ENCODE measurements at places on chromosomes 5 and 9.

GRCh38 chr5:139560752-139561654 is at the start of gene UBE2D2:
Gene UBE2D2 (plus strand): TSS chr5:139561339. CDS start chr5:139561792, 453 bp downstream.
- peak; percentile 99 for DNase-seq

DNA sequence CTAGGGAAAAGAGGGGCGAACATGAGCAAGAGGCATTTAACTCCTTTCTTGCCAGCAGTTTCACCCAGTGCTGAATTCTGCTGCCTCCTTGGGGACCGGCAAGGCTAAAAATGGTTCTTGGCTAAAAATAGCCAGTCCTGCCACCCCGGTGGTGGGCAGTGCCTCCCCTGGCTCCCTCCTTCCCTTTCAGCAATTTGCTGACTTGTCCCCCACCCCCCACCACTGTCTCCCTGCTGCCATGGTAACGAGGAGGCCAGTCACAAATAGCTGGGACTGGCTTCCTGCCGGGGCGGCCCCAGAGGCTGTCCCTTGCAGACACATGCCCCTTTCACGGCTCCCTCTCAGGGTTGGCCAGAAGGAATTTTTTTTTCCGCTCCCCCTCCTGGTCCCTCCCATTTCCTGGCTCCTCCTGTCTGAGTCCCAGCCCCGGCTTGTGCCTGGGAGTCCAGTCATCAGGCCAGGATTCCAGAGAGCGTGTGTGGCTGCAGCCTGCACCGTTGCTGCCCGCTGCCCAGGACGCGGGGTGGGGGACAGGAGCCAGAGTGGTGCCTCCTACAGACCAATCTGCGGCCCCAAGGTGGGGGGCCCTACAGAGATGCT is 130.3 kb downstream of the RGS3 start:
- peak; percentile 98 for DNase-seq

GRCh38 chr5:74660873-74661272 is 20.3 kb upstream of the ENC1 start:
- DNase-seq = no peak

DNA sequence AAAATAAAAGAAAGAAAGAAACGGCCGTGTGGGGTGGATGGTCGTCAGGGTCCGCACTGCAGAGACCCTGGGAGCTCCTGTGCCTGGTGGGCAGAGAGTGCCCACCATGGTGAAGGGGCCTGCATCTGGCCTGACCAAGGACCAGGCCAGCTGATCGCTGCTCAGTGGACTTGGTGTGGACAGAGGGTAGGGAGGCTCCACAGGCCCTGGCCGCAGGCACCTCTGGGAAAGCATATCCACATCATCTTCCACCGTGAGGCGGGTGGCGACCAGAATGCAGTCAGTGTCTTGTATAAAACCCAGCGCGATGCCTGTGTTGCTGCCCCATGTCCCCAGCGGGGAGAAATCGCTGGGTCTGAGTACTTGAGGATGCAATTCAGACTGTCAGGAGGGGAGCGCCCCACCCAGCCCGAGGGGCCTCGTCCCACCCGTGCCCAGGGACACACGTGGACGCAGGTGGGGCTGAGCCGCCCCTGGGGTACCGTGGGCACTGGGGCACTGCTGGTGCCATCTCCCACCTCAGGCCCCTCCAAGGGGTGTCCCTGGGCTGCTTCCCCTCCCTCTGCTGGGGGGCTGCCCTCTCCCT is 27.8 kb upstream of the SLC6A19 start:
- DNase-seq = no peak

DNA sequence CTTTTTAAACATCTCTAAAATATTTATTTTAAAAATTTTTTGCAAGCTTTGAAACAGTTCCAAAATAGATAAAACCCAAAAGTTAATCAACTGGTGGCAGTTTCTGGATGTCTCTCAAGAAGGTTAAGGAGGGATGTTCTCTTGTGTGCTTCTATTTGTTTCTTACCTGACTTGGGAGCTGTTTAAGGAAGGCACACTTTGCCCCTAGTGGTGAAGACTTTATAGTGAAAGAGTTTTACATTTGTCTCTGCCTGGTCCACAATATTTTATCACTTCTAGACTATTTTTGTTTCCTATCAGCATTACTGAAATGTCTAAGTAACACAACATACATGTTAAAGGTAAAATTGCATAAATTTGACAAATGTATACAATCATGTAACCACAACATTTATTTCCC is 552.8 kb downstream of the SEMA5A start:
- no peak for DNase-seq

- no peak for DNase-seq
These were observed 254.1 kb downstream of the PJA2 start for GRCh38 chr5:109155625-109156024.

DNA sequence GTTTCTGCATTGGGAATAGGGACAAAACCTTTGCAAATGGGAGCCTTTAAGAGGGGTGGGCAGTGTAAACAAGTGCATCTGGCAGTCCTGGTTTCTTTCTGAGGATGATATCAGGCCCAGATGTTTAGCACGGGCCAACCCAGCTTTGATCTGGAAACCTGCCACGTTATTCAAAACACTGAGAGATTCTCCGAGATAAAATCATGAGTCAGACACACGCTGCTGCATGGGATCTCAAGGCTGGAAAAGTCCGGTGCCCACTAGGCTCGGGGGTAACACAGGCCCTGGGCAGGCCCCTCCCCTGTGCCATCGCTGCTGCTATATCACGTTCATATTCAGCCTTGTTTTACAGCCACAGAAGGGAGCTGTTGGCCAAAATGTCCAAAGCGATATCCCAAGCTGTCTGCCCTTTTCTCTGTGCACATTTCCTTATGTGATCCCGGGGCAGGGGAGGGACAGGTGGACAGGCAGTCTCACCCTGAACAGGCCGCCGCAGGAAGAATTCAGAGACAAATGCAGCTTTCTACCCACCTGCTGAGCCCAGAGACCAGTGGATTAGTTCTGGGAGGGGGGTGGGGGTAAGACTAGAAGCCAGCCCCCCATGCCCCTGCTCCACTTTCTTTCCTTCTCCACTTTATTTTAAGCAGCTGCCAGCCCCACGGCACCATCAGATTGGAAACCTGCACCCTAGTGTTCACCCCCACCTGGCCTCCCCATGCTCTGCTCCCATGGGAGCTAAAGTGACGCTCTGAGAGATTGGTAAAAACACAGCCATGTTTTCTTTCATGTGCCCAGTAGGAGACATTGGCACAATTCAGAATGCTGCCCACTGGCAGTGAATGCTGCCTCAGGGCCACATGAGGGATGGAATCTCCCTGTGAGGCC is 63.1 kb downstream of the TMOD1 start:
- no peak for DNase-seq

- DNase-seq = no peak
These were observed 2.6 kb downstream of the AMACR start for GRCh38 chr5:34005211-34005610.

DNA sequence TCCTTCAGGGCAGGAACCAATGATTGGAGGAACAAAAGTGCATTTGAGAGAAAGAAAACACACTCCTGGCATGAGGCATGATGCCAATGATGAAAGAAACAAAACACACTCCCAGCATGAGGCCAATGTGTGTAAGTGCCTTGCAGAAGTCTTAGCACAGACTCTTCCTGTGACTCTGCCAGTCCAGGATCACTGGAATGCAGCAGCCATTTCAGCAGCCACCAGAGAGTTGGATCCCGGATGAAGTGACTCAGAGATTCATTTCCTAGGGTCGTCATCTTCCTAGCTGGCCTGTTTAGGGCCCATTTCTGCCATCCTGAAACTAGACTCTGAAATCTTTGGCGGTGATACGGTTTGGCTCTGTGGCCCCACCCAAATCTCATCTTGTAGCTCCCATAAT is 212.5 kb downstream of the CFAP90 start:
- no peak for DNase-seq

DNA sequence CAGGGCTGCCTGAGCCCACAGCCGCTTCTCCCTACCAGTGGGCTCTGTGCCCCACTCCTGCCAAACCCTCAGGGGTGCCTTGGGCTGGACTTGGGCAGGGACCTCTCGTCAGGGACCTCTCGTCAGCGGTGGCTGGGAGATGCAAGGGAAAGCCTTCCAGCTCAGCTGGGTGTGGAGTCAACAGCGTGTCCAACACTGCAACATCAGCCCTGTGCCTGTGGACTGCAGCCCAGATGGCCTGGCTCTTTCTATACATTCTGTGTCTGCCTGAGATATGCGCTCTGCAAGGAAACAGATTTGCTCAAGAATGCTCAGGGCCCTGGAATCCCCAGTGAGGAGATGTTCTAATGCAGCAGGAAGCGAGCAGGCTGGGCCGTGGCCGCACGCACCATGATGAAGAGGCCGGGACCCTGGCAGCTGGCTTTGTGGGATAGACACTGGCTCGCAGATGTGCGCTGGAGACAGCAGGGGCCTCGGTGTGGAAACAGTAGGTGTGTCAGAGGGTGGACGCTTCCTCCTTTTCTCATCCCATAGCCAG is 85.0 kb upstream of the COL5A1 start:
- DNase-seq = peak; percentile 34

GRCh38 chr9:13845460-13845859 is 468.5 kb downstream of the NFIB start:
- no peak for DNase-seq

DNA sequence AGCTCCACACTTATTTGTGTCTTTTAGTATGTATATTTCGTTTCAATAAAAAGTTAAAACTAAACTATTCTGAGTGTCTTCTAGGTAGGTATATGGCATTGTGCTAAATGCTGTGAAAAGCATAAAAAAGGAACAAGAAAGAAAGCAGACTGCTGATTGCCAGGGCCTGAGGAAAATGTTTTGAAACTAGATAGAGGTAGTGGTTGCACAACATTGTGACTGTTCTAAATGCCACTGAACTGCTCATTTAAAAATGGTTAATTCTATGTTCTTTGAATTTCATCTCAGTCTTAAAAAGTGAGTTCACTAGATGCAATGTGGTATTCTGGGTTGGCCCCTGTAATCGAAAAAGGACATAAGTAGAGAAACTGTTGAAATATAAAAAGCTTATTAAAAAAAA is 2.6 kb upstream of the ALAD start:
- no peak for DNase-seq

- DNase-seq = no peak
These were observed 34.5 kb upstream of the GLIS3 start for GRCh38 chr9:4334410-4334813.

GRCh38 chr9:121059998-121060636 is 10.0 kb upstream of the C5 start:
- peak; percentile 46 for DNase-seq

DNA sequence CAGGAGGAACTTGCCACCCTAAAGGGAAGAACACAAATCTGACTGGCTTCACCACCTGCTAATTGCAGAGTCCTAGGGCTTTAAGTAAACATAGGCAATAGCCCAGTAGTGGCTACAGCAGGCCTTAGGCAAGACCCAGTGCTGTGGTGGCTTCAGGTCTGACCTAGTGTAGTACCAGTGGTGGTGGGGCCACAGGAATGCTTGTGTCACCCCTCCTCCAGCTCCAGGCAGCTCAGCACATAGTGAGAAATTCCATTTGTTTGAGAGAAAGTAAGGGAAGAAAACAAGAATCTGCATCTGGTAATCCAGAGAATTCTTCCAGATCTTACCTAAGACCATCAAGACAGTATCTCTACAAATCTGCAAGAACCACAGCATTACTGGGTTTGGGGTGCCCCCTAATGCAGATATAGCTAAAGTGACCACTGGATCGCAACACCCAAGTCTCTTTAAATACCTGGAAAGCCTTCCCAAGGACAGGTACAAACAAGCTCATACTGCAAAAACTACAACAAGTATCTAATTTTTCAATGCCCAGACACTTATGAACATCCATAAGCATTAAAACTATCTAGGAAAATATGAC is 102.6 kb upstream of the TRPM3 start:
- DNase-seq = no peak

- DNase-seq = no peak
These were observed 2126.3 kb upstream of the ACO1 start for GRCh38 chr9:30258094-30258493.

DNA sequence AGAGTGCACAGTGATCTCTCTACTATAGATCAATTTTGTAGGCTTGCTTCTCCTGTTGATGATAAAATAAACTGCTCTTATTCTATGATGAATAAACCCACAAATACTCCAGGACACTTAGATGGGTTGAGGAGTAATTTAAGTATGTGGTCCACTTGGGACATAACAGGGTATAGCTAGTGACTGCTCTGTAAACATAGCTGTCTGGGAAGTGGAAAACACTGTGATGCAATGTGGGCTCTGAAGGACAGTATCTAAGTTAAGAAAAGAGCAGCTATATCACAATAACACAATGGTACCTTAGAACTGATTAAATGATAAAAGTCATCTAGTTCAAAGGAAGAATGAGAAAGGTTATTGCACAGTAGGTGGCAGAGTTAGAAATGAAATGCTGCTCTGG is 294.3 kb upstream of the HAPLN1 start:
- DNase-seq = no peak

- no peak for DNase-seq
These were observed 213.9 kb downstream of the BNC2 start for GRCh38 chr9:16656432-16657169.

DNA sequence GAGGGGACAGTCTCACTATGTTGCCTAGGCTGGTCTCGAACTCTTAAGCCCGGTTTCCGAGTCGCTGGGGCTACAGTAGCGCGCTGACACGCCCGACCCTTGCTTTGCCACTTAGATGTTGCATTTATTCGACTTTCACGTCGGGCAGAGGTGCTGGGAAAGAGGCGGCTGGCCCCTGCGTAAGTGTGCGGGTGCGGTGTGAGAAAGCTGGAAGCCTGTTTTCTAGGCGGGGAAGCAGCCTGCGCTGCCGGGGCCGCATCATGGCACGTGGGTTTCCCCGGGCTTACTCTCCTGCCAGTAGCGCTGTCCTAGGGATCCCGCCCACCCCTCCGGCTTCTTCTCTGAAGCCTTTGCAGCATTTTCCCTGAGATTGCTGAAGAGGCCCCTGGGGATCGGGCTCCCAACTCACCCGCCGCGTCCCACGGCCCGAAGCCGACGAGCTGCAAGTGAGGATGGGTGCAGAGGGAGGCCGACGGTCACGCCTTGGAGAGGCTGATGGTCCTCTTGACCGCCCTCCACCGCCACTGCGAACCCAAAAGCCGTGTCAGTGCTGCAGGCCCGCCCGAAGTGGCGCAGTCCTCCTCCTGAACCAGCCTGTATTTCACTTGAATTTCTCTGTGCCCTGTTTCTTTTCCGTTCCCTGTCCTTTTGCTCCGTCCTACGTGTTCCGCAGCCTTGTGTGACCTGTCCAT is 5.8 kb upstream of the TRIM41 start:
- DNase-seq = peak; percentile 89

DNA sequence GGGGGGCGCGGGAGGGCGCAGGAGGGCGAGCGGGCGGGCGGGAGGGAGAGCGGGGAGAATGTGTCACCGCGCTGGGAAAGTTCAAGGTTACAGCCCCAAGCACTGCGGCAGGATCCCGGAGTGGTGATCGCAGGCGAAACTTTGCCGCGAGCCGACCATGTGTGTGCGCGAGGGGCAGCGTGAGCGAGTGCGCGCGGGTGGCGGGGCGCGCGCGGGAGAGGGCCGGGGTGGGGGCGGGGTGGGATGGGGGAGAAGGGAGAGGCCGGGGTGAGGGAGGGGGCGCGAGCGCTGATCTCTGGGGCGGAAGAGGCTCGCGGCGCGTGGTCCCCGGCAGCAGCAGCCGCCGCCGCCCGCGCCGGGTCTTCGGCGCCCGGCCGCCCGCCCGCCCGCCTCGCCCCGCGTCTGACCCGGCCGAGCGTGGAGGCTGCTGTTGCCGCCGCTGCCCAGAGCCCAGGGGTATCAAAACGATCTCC is at the start of gene NFIB:
NFIB (minus strand) TSS at position 191 of the 473 bp plus-strand sequence. CDS start 630 bp downstream, outside the sequence.
- peak; percentile 95 for DNase-seq

GRCh38 chr9:20557890-20558565 is 64.3 kb downstream of the MLLT3 start:
- DNase-seq = no peak

- DNase-seq = no peak
These were observed 88.7 kb upstream of the ATP10B start for GRCh38 chr5:160940725-160941124.
